Effector CD4-positive, alpha-beta T cell (primary cell): ENCODE measurements at places on chromosomes 2 and 18.

DNA sequence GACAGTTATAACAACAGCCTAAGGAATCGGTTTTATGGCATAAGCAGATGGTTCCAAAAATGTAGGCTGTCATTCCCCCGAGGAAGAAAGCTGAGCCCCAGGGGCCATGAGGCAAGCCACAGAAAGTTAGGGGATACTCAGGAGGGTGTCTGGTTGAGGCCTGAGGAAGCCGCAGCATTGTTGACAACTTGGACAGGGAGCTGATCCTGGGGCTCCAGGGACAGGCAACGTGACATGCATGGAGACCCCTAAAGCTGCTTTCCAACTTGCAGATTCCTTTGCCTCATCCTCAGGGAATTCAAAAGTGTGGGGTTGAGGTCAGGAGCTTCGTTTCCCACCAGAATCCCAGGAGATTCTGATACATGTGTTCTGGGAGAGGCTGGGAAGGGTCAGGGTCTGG lies 20.9 kb downstream of the CELF4 start:
- DNase-seq, result no peak

DNA sequence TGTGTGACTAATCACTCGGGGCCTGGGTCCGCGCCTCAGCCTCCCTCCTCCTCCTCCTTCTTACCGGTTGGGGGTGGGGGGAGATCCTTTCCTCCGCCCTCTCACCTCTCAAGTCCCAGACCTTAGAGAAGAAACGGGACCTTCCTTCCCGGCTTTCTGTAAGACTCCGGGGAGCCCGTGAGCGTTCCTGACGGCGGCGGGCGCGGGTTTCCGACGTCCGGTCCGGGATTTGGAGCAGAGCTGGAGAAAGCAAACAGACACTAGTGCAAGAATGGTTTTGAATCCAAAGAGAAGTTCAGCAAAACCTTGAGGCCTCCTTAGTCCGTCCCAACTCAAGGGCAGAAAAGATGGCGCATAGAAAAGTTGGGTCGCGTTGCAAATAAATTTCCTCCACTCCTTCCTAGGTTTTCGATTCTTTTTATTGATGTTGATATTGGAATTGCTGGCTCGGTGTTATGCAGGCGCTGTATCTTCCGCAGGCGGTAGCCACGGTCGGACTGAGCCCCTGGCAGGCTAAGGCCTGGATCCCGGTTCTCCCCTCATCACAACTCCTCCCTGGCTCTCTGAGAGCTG lies 2.0 kb downstream of the DLX1 start:
- DNase-seq, result no peak

DNA sequence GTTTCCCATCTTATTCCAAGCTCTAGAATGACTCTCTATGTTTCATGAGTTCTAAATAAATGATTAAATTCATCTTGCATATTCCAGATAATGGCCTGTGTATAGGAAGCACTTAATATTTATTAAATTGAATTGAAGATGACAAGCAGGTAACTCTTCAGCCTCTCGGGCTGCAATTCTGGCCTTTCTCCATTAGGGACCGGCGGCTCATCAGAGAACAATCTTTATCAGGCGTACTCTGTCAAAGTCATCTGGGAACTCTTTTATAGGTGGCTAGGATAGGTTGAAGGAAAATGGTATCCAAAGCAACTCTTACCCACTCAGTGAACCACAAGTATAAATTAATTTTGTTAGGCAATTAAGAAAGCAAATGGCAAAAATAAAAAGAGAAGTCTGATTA lies 308.5 kb downstream of the NOL4 start:
- DNase-seq, result no peak

GRCh38 chr2:81937944-81938343 lies 1633.4 kb upstream of the LRRTM1 start:
- DNase-seq, result no peak

GRCh38 chr2:46874236-46874929 lies 41.2 kb downstream of the MCFD2 start:
- no peak for DNase-seq

GRCh38 chr18:44409515-44409914 lies 271.2 kb upstream of the SETBP1 start:
- no peak for DNase-seq

- no peak for DNase-seq
Observed at GRCh38 chr2:102927854-102928267, 166.0 kb downstream of the TMEM182 start.

GRCh38 chr2:73716543-73717250 lies 20.4 kb downstream of the TPRKB start:
- DNase-seq, result no peak

GRCh38 chr2:233156001-233156400 lies 95.5 kb upstream of the ATG16L1 start:
- no peak for DNase-seq

DNA sequence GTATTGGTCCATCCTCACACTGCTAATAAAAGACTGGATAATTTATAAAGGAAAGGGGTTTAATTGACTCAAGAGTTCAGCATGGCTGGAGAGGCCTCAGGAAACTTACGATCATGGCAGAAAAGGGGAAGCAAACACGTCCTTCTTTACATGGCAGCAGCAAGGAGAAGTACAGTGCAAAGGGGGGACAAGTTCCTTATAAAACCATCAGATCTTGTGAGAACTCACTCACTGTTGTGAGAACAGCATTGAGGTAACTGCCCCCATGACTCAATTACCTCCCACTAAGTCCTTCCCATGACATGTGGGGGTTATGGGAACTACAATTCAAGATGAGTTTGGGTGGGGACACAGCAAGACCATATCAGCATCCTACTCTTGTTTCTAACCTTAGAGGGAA lies 37.0 kb downstream of the SP100 start:
- no peak for DNase-seq

GRCh38 chr2:31828891-31829290 lies 181.9 kb downstream of the MEMO1 start:
- no peak for DNase-seq

DNA sequence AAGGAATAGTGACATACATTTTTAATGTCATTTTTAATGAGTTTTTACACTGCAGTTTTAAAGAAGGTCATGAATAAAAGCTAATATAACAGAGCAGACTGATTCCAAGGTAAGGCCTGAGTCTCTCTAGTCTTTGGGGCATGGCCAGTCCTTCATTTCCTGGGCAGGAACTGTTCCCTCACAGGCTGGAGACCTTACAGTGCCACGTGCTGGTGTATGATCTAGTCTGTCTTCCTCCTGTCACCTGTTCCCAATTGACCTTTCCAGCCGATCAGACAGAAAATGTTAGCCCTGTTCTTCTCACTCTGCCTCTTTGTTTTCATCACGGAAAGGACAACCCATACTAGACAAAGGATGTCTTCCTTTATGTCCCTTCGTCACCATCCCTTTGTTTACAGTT lies 33.6 kb downstream of the ZCCHC2 start:
- no peak for DNase-seq

DNA sequence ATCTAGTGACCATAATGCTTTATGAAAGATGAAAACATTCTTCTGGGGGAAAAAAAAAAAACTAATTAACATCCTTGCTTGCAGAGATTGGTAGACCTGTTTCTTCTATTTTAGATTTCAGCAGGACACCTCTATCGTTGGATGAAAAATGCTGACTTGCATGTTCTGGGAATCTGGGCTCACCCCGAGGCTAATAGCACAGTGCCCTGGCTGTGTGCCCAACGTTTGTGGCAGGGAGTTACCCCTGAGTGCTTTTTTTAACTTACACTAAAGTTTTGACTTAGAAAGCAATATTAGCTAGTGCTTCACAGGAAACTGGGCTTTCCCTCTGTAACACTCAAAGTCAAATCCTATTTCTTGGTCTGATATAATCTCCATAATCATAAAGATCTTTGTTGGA lies 233.2 kb downstream of the SLC8A1 start:
- DNase-seq, result no peak

DNA sequence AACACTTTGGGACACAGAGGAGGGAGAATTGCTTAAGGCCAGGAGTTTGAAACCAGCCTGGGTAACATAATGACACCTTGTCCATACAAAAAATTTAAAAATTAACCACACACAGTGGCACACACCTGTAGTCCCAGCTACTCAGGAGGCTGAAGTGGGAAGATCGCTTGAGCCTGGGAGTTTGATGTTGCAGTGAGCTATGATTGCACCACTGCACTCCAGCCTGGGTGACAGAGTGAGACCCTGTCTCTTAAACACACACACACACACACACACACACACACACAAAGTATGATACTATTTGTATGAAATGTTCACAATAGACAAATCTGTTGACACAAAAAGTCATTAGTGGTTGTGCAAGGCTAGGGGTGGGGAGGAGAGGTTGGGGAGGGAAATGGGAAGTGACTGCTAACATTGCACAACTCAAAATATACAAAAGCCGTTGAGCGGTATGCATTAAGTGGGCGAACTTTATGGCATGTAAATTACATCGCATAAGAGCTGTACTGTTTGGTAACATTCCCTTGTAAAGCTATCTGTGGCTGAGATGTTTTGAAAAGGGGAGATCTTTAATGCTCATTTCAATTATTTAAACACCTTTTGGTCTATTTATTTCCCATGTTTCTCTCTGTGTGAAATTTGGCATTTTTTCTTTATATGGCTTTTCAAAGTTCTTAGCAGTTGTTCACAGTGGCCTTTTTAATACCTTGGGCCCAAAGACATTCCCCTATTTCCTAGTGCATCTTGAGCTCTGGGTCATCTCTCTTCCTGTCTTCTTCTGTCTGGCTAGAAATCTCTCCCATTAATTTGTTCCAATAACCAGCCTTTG lies 58.9 kb upstream of the ZNF516 start:
- no peak for DNase-seq

GRCh38 chr2:227324642-227324994 lies 433 bp upstream of the MFF start:
- no peak for DNase-seq

- no peak for DNase-seq
Observed at GRCh38 chr18:77069482-77069881, 63.1 kb downstream of the MBP start.

- no peak for DNase-seq
Observed at GRCh38 chr2:144747571-144747970, 227.7 kb upstream of the ZEB2 start.

DNA sequence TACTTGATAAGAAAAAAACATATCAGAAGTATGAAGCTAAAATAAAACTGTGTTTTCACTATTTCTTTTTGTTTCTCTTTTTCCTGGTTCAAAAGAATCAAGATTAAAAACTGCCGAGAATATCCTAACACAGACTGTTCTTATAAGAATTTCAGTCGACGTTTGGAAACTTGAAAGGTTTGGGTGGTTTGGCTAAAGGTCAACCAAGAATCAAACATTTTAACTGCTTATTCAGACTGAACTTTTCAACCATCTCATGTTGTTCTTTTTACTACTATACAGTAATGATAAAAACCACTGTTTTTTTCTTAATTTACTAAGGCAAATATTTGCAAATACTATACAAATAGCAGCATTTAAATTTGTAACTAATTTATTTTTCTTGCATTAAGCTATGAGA lies 308.5 kb upstream of the TFPI start:
- DNase-seq, result no peak

DNA sequence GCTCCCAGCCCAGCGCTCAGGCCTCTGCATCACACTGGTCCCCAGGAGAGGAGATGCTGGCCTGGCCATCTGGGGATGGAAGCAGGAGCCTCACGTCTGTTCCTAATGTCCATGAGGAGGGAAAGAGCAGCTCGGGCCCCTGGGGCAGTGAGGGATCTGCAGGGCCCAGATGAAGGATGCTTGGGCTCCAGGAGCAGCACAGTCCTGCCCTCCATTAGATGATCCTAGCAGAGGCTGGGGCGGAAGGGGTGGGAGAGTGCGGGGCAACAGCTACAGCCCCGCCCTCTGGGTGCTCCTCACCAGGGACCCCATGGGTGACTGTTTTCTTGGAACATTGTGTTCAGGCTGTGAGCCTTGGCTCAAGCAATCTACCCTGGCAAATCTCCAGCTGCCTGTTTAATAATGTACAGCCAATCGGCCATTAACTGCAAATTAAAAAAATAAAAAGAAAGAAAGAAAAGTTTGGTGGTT lies 49.7 kb downstream of the TNS1 start:
- DNase-seq, result no peak

DNA sequence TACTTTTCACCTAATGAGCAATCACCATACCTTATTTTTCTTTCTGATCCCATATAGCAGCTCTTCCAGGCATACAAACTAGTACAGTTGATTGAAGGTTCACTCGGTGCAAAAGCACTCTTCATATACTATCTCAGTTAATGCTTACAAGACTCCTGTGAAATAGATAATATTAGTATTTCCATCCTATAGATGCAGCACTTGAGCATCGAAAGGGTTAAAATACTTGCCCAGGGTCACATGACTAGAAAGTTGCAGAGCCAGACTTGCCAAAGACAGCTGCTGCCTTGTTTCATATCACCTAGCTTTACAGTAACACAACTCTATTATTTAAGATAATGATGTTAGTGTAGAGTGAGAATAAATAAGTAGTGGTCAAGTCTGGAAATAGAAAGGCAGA lies 466.0 kb upstream of the TNP1 start:
- no peak for DNase-seq

GRCh38 chr2:19676770-19677169 lies 225.0 kb downstream of the TTC32 start:
- DNase-seq, result no peak

DNA sequence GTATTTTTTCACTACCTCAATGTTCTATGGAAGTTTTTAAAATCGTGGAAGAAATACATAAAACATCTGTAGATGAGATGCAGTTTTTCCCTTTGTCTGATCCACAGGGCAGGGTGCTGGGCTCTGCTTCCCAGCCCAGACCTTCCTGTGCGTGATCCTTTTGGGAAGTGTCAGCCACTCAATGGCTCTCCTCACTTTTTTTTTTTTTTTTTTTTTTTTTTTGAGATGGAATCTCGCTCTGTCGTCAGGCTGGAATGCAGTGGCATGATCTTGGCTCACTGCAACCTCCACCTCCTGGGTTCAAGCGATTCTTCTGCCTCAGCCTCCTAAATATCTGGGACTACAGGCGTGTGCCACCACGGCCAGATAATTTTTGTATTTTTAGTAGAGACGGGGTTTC lies 32.8 kb downstream of the SOWAHC start:
- DNase-seq, result no peak

DNA sequence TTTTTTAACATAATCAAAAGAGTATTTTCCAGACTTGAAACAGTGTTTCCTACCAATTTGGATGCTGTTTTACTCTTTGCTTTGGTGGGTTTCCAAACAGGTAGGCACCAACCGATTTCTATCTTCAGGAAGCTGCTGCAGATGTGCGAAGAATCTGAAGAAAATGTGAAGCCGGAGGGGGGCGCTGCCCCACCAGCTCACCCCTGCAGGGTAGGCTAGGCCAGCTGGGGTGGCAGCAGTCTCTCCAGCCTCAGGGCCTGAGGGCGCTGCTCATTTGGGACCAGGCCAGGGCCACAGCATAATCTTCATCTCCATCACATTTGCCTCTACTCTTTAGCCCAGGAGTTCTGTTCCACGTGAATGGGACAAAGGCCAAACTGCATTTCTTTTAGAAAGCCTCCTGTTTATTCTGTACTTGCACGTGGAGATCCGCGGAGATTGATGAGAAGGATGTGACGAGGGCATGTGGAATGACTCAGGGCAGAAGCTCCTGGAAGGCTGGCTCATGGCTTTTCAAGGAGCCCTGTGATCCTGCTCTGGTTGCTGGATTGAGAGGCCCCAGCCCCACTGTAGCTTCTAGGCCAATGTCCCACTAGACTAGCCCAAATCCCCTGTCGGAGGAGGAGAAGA lies 84.2 kb upstream of the FAM136A start:
- DNase-seq, result no peak

GRCh38 chr18:44937960-44938719 lies 257.5 kb downstream of the SETBP1 start:
- no peak for DNase-seq
